ENCODE measurements at places on chromosomes 12 and 14.

DNA sequence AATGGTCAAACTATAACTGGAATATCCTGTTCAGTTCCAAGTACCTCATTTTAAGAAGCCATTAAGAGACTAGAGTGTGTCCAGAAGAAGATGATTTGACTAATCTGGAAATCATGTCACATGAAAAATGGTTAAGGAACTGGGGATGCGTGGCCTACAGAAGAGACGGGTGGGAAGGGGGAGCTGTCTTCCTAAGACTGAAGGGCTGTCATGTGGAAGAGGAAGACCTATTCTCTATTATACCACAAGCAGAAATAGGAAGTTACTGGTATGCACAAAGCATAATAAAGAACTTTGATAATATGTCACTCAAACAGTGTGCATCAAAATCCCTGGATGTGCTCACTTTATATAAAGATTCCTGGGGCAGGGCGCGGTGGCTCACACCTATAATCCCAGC lies 50.3 kb downstream of the HECTD4 start:
- DNase-seq, result no peak

DNA sequence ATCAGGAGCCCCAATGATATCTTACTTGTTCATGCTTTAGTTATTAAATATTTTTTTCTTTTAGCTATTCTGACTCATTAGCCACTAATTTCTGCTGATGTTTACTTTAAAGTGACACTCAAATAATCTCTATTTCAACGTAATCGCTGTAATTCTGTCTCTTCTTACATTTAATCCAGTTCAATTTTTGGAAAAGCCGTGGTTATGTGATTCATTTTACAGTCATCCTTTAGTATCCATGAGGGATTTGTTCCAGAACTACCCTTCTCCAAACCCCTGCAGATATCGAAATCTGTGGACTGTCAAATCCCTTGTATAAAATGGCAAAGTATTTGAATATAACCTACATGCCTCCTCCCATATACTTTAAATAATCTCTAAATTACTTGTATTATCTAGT lies 1103.4 kb downstream of the LRFN5 start:
- no peak for DNase-seq

- DNase-seq, result peak; percentile 60
Measured at GRCh38 chr14:91417983-91418386, 365 bp upstream of the CCDC88C start.

DNA sequence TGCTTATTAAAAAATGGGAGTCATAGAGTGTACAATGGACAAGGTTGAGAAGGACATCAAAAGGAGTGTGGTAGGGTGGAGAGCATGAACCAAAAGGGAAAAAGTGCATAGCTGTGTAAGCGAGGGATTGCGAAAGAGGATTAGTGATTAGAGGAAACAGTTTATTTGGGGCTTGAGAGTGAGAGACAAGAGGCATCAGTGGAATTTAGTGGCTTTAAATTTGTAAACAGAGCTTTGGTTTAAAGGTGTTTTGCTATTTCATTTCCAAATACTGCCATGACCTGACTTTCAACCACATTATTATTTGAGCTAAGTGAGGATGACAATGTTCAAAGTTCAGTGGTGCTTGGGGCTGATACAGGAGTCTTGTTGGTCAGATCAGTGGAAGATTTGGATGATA lies 53.4 kb downstream of the SLC16A7 start:
- peak; percentile 40 for DNase-seq

GRCh38 chr12:104316936-104317335 lies 13.4 kb downstream of the EID3 start:
- no peak for DNase-seq

- no peak for DNase-seq
Measured at GRCh38 chr12:108304633-108305032, 34.5 kb downstream of the CMKLR1 start.

DNA sequence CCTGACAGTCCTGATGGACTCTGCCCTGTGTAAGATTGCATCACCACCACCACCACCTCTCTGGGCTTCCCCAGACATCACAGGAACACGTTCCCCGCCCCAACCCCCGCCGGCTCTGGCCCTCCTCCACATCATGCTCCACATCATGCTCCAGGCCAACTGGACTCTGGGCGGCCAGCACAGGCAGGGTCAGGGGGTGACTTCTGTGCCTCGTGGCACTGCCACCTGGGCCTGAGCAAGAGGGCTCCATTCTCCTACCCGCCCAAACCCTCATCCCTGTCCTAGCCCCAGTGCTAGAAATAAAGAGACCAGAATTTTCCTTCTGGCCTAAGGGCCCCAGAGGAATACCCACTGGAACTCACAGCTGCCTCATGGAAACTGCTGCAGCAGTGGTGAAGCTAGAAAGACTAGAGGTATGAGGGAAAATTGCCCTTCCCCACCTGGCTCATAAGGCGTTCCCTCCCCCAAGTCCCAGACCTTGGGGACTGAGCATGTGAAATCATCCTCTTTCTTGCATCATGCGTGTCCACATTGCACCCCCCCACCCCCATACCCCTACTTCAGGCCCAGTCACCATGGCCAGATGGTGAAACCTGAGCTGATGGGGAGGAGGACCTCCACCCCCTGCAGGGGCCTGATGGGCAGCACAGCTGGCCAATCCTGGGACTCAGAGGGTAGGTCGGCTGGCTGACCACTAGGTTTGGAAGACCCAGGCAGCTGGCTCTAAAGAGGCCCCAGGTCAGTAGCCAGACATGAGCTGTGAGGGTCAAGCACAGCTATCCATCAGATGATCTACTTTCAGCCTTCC lies at the start of gene INHBE:
TSS of gene INHBE (plus strand) at position 742 of the 808 bp plus-strand sequence. CDS start 230 bp downstream, outside the sequence.
- DNase-seq, result peak; percentile 22

DNA sequence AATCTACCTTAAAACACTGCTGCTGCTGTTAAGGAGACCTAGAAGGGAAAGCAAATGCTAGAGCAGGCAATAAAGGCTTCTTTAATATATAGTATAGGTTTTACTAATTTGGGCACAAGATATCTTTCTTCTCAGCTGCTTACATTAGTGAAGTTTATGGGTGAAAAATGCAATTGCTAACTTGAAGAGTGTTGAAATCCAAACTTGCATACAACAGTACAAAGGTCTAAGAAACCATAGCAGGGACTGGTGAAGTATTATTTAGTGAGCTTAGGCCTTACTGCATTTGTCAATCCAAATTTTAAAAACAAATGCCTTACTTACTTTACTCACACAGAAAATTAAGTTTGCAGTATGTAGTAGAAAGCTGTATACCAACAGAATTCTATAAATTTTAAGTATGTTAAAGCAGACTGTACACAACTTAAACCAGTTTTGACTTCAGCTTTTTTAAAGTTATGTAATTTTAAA lies 1.4 kb upstream of the AP4S1 start:
- no peak for DNase-seq

GRCh38 chr14:91926131-91926890 lies 21.2 kb downstream of the FBLN5 start:
- DNase-seq, result no peak

- no peak for DNase-seq
Measured at GRCh38 chr14:72454388-72455160, 439.3 kb downstream of the DPF3 start.

DNA sequence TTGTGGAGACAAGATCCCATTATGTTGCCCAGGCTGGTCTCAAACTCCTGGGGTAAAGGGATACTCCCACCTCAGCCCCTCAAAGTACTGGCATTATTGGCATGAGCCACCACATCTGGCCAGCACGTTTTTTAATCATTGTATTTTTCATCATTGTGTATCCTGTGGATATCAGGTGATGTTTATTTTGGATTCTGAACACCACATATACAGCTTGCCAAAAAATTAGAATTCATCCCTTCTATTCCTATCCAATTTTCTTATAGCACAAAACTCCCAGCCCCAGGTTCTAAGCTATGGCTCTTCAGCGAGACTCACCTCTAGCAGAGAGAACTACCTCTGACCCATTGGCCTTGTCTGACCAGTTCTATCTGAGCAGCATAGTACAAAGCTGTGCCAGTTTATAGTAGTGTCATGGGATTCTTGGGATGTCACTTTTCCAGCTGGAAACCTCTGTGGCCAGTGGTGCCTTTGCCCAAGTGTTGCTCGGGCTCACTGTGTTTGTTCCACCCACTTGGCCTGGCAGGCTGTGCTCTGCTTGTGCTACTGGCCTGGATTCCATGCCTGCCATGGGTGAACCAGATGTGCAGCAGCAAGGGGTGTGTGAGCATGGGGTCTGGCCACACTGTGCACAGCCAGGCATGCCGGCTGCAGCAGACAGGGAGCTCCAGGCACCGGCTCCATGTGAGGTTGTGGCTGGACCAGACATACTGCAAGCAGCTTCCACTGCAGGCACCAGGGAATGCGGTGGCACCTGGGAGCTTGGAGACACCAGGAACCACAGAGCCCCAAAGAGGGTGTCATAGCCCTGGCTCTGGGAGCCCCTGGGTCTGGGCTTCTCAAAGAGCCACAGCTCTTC lies 37.2 kb downstream of the TIMELESS start:
- DNase-seq, result no peak

DNA sequence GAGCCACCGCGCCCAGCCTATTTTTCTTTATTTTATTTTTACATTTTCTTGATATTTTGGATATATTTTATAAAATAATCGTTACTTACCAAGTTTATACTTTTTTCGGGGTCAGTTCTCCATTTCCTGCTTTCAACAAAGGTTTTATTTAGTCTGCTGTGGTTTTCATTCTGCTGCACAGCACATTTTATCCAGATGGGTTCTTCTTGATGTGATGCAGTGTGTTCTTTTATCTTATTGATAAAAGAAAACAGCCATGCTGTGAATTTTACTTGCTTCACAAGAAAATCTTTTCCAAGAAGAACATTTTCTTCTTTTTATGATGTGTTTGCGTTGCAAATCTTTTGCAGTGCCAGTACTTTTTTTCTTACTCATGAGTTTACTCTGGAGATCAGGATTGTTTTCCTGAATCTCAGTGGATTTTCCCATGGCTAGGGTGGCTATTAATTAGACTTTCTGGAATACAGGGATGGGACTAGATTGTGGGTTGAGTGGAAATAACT lies 192.5 kb downstream of the ADGRD1 start:
- no peak for DNase-seq

DNA sequence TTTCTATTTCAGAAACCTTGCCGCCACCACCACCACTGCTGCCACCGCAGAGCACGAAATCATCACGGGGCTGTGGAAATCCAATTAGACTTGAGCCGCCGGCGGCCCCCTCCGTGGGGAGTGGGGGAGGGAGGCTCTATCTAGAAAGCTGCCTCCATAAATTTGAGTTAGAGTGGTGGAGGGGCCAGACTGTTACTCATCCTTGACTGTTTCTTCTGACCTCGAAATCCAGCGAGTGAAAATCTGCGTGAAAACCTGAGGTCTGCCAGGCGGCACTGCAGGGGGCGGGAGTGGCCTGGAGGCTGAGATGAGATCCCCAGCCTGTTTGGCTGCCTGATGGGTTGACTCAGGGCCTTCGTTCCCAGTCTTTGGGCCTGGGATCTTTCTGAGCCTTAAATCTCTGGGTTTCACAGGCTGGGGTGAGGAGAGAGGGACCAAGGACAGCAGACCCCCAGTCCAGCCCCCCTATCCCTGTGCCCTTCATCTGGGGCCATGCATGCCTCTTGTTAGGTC lies 29.9 kb downstream of the TSPAN9 start:
- no peak for DNase-seq

DNA sequence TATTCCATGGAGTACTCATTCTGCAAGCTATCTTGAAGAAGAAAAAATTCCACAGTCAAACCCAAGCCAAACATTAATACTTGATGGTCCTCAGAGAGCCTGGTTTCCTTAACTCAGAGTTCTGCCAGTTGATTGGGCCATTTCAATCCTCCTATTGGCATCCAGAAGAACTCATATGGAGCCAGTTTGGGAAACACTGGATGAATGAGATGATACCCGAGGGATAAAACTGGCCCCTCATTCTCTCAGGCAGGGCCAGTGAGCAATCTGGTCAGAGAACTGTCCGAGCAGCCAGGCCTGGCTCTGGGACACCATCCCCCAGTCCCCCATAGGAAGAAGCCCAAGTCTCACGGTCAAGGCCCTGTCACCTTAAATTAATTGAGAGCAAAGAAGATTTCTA lies 48.8 kb downstream of the NUAK1 start:
- no peak for DNase-seq

DNA sequence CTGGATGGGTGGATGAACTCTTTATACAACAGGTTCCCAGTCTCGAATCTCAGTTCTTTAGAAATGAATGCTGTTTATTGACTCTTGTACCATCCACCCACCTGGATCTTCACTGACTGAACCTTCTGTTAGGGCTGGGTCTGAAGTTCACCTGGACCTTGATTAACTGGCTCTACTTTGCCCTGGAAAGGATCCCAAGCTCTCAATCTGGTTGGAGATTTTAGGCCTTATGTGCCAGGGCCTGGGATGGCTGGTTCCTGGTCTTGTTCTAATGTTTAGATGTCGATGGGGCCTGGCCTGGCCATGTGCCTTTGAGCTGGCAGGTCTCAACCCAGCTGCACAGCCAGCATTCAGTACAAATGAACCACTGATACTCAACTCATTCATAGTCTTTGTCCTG lies 76.5 kb upstream of the MED13L start:
- no peak for DNase-seq

GRCh38 chr12:10098791-10099190 lies at the start of gene CLEC1A:
TSS of gene CLEC1A (minus strand) at chr12:10098985. CDS start at chr12:10098922, 63 bp downstream.
- no peak for DNase-seq

- DNase-seq, result no peak
Measured at GRCh38 chr14:29584992-29585391, 342.7 kb downstream of the PRKD1 start.

DNA sequence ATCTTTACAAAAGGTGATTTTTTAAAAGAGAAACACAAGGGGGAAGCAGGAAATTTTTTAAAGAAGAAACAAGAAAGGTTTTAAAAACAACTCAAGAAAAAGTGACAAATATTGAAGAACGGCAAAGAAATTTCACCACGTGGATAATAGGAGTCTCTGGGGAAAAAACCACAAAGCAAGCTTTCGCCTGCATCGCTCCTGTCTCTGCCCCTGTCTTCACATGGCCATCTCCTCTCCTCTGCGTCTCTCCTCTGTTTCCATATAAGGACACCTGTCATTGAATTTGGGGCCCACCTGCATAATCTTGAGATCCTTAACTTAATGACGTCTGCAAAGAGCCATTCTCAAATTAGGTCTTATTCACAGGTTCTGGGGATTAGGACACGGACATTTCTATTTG lies 175.8 kb downstream of the ETV6 start:
- DNase-seq, result no peak

DNA sequence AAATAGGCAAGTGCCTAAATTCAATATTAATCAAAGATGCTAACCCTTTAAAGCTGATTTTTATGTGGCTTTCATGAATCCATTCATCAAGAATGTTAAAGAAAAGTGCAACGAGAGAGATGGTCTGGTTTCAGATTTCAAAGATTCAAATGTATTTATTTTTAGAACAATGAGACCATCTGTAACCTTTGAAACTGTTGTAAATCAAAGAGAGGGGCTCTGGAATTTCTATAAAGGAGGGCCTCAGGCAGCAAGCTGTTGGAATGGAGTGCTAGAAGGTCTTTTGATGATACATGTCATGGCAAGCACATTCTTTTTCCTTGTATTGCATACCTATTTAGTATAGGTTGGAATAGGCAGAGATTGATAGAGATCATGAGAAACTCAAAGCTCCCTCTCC lies 433.0 kb downstream of the LRIG3 start:
- DNase-seq, result no peak

Data from HT-29 (cell line).